ENCODE measurements at places on chromosomes 1 and 21. TPM values are rescaled to one million over a fixed set of nuclear protein-coding genes. Genes with fewer than 3 reads are reported as not detected.

DNA sequence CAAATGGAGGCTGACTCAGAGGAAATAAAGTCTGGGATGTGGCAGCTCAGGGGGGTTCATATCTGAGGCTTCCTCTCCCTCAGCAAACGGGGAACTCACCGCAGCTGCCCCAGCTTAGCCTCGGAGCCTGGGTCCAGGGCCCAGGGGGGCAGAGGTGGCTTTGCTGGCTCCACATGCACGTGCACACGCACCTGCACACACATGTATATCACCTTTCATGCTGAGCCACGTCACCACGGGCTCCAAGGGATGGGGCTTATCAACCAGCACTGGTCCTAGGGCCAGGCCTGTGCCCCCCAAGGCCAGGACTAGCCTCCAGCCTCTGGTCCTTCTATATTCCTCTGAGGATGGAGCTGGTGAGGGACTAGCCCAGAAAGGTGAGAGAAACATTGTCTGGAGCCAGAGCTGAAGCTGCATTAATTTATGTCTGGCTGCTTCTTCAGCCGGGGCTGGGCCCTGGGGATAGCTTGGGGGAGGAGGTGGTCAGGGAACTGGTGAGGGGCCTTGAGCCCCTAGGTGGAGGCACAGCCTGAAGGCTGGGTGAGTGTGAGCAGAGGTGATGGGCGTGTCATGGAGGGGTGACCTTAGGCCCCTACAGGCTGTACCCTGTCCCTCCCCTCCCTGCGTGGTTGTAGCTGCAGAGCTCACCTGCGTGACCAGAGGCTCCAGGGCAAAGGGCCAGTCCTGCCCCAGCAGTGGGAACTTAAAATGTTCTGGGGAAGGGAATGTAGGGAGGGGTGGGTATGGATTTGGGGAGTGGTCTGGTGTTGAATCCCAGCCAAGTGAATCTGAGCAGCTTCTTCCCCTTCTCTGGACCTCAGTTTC, 520.8 kb downstream of the PTPRU start:
- no peaks in the 10 kb centered on the region for H3K36me3 ChIP-seq
- H3K27ac ChIP-seq, result no peak overlapping the region
- peaks cover under 1% of the 10 kb centered on the region for H3K27me3 ChIP-seq
- no peak overlapping the region for H3K4me3 ChIP-seq

GRCh38 chr21:28908351-28908750, 84.3 kb downstream of the LTN1 start:
- peaks cover 4% of the 10 kb centered on the region for H3K4me1 ChIP-seq
- DNase-seq, result no peak
- no peaks in the 10 kb centered on the region for H3K36me3 ChIP-seq
- no peaks in the 10 kb centered on the region for H3K27me3 ChIP-seq
- no peak overlapping the region for H3K4me3 ChIP-seq
- no peak overlapping the region for H3K27ac ChIP-seq

- DNase-seq, result no peak
- no peaks in the 10 kb centered on the region for H3K36me3 ChIP-seq
- no peak overlapping the region for H3K27ac ChIP-seq
These were observed 33.2 kb downstream of the KCNK1 start for GRCh38 chr1:233647073-233647472.

- no peak overlapping the region for H3K4me3 ChIP-seq
- DNase-seq, result no peak
- H3K36me3 ChIP-seq, result no peaks in the 10 kb centered on the region
- H3K4me1 ChIP-seq, result no peaks in the 10 kb centered on the region
- no peak overlapping the region for H3K27ac ChIP-seq
These were observed 44.0 kb upstream of the LMO4 start for GRCh38 chr1:87284456-87285240.

DNA sequence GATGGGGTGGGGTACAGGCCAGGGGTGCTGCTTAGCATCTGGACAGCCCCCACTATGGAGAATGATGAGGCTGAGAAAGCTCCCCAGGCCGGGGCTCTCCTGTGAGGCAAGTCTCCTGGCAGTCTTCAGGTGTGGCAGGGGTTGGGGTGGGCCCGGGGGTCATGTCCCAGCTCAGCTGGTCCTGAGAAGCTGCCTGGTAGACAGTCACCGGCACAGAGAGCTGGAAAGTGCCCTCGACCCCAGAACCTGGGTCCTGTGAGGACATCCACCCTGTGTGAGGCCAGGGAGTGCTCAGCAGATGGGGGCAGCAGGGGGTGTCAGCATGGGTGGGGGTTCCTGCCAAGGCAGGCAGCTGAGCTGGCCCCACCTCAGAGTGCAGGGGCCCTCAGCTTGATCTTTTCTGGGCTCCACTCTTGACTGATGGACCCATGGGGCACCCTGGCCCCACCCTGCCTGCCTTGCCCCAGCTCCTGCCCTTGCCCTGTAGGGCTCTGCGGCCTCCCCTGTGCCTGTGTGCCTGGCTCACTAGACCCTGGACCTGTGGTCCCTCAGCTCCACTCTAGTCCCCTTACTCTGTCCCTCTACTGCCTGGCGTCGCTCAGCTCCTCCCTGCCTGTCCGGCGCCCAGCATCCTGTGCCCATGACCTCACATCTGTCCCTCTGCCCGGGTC, 5.8 kb downstream of the IBA57 start:
- H3K27me3 ChIP-seq, result no peaks in the 10 kb centered on the region
- peaks cover 4% of the 10 kb centered on the region for H3K4me1 ChIP-seq
- H3K4me3 ChIP-seq, result no peak overlapping the region
- H3K27ac ChIP-seq, result no peak overlapping the region

UBR4 gene
- total RNA-seq, result 220 TPM

DNA sequence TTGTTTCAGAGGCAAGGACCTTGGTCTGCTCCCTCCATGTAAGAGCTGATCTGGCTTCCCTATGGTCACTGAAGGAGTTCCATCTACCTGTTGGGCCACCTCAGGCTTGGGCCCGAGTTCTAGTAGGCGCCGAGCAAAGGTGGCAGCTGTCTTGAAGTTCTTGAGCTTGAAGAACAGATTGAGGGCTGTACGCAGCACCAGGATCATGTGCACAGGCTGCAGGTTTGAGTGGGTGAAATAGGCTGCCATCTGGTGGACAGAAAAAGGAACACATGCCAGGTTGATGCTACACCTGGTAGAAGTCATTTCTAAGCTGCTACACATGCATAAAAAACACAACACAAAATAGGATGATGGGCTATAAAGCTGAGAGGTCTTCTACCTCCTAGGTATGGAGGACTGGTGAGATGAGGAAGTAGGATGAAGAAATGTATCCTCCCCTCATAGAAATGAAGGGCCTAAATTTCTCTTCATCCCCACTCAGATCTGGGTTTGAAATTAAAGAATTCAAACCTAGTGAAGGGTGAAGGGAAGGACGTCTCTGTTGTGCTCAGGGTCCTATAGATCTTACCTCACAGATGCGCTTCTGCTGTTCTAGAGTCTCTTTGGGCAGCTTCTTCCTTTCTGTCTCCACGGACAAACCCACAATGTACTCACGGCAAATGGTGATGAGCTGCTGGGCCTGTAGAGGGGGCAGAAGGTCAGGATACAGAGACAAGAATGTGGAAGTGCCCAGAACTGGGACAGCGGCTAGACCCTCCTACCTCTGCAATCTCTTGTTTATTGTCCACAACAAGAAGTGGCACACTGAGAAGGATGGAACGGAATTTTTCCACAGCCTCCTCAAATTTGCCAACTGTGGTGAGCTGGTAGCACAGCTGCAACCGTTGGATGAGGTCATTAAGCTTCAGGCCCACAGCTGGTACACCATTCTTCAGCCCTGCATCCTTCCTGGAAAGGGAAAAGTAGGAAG, 6.6 kb upstream of the PEX19 start:
- H3K27me3 ChIP-seq, result no peaks in the 10 kb centered on the region
- H3K4me1 ChIP-seq, result no peaks in the 10 kb centered on the region
- no peak overlapping the region for H3K4me3 ChIP-seq
- no peak overlapping the region for H3K27ac ChIP-seq
- DNase-seq, result peak; percentile 69
- H3K36me3 ChIP-seq, result no peaks in the 10 kb centered on the region

GRCh38 chr1:101363891-101364318, 127.1 kb downstream of the S1PR1 start:
- H3K4me3 ChIP-seq, result no peak overlapping the region
- H3K27ac ChIP-seq, result no peak overlapping the region

GRCh38 chr1:31318146-31318545, 21.3 kb downstream of the ZCCHC17 start:
- H3K4me1 ChIP-seq, result no peaks in the 10 kb centered on the region
- DNase-seq, result no peak
- H3K36me3 ChIP-seq, result peaks cover 27% of the 10 kb centered on the region
- H3K4me3 ChIP-seq, result no peak overlapping the region
